Left forelimb (tissue), 1 donor: ENCODE measurements at places on chromosomes 1 and 21.
A peak's percentile ranks its signal among the peaks of the same experiment; 100 is the strongest.

DNA sequence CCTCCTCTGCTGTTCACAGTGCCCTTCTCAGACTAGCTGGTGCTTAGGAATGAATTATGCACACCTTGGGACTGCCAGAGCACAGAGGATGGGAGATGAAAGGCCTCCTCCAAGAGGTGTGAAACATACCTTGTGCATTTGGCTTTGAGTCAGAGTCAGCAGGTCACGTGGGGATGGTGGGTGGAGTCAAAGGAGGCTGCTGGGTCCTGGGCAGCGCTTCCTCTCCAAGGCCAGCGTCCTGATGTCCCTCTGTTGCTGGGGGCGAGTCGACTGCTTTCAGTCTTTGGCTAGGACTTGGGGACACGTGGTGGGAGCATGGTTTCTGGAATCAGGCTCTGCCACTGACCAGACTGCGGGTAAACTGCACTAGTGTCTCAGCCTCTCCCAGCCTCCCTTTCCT lies 91.2 kb downstream of the AJAP1 start:
- DNase-seq, result no peak

DNA sequence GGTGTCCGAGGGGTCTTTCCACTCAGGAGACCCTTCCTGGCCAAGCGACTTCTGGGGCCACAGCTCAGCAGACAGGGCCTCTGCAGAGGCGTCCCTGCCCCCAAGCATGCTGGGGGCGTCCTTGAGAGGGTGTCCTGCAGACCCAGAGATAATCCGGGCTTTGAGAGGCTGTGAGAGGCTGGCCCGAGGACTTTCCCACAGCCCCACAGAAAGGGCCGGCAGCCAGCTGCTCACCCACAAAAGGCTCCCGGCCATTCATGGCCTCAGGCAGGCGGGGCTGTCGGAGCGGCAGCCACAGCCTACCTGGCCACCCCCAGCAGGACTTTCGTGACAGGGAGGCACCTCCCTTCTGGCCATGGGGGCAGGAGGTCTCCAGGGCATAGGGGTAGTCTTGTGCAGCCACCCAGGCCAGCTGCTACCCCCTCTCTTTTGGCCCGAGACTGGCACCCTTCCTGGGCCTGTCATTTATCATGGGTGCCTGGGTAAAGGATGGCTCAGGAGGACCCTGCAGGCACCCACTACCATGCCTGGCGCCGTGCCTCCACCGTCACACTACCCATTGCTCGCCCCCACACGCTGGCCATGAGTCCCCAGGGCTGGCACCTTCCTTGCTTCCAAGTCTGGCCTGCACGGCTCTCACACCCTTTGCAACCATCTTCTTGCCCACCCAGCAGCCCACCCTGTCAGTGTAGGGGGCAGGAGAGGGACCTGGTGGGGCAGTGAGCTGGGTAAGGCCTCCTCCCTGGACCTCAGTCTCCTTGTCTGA lies 11.1 kb upstream of the TNFRSF14 start:
- no peak for DNase-seq

DNA sequence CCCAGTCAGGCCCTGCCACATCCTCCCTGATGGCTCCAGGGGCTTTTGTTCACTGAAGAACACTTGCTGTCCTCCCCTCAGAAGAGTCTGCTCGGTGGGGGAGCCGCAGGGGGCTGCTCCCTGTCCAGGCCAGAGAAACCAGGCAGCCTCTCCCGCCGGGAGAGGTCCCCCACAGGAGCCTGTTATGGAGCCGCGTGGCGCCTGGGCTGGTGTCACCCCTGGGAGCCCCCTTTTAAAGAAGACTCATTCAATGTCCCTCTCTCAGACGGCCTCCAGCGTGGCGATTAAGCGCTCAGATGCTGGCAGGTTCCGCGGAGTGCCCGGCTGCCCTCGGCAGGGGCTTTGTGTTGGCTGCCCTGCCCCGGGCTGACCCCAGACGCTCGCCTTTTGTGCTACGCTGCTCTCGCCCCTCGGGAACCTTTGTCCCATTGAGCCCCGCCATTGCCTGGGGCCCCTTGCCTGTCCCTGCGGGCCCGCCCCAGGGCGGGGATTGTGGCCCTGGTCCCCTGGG lies 43.1 kb downstream of the SKI start:
- no peak for DNase-seq

- peak; percentile 47 for DNase-seq
Observed at GRCh38 chr21:44551340-44551961, at the start of gene KRTAP10-2. KRTAP10-2 (minus strand) TSS chr21:44551505; CDS start chr21:44551458, 47 bp downstream.

GRCh38 chr1:111833334-111833733 lies 77.6 kb downstream of the DDX20 start:
- no peak for DNase-seq

DNA sequence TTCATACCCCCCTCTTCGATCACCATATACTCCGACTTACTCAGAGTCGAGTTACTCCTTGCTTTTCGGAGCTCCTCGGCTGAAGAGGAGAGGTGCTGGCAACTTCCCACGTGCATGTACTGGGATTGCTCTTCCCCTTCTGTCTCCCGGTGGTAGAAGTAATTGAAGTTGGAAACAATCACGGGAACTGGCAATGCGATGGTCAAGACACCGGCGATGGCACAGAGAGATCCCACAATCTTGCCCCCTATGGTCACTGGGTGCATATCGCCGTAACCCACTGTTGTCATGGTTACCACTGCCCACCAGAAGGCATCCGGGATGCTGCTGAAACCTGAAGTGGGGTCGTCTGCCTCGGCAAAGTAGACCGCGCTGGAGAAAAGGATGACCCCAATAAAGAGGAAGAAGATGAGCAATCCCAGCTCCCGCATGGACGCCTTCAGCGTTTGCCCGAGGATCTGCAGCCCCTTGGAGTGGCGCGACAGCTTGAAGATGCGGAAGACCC lies 1.5 kb downstream of the KCNA3 start:
- no peak for DNase-seq

DNA sequence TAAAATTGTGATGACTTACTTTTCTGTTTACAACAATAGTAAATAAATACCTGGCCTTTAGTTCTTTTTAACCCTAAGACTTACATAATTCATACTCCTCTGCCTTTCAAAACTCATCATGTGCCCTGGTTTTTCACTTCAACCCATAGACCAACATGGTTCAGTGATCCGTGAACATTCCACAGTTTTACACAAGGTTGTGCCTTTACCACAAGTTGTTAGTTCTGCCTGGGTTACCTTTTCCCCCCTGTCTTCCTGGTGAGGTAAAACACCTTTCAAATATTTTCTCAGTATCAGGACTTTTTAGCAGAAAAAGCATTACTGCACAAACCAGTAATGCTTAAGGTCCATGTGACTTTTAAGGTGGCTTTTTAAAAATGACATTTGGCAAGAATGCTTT lies 1466.4 kb downstream of the PLA2G4A start:
- no peak for DNase-seq

- DNase-seq, result no peak
Observed at GRCh38 chr1:201020040-201020591, 3.4 kb downstream of the KIF21B start.

GRCh38 chr21:45887120-45887611 lies 94.4 kb upstream of the COL6A1 start:
- no peak for DNase-seq

GRCh38 chr1:221987860-221988520 lies 246.1 kb upstream of the DUSP10 start:
- DNase-seq, result no peak

DNA sequence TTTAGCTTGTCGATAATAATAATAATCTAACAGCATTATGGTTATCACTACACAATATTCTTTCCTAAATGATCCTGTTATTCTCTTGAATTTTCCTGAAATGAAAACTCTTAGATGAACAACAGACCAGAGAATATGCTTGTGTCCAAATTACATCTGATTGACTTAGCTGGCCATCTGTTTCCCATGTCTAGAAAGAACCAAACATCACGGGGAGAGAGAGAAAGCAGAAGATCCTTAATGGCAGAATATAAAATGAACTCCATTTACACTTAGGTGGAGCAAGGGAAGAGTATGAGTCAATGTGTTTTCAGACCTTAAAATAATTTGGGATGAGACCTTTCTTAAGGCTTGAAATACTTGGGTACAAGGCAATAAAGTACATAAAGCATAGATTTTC lies 162.2 kb downstream of the DSCAM start:
- DNase-seq, result no peak

- DNase-seq, result no peak
Observed at GRCh38 chr1:34803770-34804169, 11.0 kb downstream of the GJA4 start.

DNA sequence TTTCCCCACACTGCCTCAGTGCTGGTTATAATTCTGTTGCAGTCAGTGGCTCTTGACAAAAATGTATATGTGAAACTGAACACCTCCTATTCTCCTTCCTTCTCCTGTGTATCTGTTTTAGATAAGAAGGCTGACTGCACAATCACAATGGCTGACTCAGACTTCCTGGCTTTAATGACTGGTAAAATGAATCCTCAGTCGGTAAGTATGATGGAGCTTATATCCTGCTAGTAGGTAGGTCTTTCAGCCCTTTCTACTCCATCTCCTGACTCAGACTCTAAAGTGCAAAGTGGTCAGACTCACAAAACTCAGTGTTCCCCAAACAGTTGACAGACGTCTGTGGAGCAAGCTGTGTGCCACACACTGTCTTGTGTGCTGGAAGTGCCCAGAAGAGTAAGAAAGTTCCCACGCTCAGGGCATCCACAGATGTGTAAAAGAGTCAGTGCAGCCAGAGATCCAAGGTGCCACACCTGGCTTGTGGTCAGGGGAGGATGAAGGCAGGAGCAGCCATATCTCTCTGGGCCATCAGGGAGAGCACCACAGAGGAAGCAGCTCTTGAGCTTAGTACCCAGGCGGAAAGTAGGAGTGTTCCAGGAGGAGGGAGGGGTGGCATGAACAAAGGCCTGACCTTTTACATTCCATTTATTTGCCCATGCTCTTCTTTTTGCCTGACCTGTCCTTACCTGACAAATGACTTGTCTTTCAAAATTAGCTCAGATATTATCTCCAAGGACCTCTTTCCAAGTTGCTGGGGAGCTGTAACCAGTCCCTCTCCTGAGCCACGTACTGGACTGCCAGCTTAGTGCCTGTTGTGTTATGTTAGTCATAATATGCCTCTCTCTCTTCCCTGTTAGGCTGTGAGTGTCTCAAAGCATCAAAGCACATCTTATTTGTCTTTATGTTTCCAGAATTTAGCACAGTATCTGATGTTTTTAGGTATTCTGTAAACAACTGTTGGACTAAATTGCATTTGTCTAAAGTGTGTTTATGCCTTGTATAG lies 14.0 kb upstream of the PODN start:
- DNase-seq, result no peak

- no peak for DNase-seq
Observed at GRCh38 chr21:18449605-18450550, 46.3 kb upstream of the TMPRSS15 start.

GRCh38 chr1:158285756-158286241 lies 3.9 kb upstream of the CD1C start:
- no peak for DNase-seq

- no peak for DNase-seq
Observed at GRCh38 chr1:241842565-241842964, 5.4 kb upstream of the EXO1 start.

DNA sequence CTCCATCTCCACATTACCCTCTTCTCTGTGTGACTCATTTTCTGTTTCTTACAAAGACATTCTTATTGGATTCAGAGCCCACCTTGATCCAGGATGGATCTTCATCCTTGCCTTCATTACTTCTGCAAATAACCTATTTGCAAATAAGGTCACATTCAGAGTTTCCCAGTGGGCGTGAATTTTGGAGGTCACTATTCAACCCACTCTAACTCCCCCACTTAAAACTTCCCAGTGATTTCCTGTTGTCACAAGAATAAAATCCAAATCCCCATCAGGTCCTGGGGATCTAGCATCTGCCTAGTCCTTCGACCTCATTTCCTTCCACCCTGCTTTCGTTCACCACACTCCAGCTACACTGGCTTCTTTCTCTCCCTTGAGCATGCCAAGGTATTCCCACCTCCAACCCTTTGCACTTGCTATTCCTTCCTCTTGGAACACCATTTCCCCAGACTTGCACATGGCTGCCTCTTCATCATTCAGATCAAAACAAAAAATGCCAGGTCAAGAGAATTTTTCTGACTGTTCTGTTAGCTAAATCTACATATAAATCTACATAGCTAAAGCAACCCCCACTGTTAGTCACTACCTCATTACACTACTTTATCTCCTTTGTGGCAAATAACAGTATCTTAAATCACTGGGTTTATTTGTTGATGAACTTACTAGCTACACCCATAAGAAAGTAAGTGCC lies 187.2 kb downstream of the TOMM20 start:
- DNase-seq, result no peak

GRCh38 chr1:167546935-167547334 lies 6.6 kb downstream of the CREG1 start:
- no peak for DNase-seq

DNA sequence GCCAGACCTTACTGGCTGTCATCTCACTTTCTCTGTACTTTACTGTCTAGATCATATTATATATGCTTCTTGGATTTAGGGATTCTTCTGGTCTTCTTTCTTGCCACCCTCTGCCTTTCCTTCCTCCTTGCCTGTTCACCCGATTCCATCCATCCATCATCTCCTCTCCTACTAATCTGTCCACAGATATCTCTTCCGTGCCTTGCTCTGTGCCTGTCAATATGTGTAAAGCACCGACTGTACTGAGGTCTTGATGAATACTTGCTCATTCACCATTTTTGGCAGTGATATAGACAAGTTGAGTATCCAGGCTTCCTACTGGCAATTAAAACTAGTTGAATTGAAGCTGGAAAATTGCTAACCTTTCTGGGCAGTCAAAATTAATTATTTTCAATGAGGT lies 8.1 kb downstream of the FMN2 start:
- DNase-seq, result no peak

GRCh38 chr1:214637722-214638458 lies 34.9 kb downstream of the CENPF start:
- no peak for DNase-seq

DNA sequence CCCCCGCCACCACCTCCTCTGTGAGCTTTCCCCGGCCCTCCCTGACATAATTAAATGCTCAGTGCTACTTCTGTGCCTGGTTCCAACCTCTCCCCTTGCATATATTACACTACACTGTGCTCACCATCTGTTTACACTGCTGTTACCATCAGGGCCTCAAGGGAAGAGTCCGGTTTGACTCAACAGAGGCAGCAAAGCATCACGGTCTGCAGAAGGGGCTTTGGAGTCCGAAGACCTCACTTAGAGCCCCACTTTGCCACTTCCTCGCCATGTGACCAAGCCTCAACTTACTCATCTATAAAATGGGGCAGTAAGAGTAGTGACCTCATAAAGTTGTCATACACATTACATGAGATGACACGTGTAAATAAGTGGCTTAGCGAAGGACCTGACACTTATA lies 27.4 kb downstream of the KCNN3 start:
- no peak for DNase-seq

DNA sequence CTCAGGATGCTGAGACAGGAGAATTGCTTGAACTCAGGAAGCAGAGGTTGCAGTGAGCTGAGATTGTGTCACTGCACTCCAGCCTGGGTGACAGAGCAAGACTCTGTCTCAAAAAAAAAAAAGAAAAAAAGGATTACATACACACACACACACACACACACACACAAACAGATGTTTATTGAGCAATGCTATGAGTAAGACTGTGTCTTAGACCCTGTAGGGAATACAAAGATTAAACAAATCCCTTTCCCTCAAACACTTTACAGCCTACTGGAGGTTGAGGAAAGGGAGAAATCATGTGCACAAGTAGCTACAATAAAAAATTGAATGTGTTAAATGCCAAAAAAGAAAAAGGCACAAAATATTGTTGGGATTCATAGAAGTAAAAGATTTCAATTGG lies 58.1 kb downstream of the RPAP2 start:
- no peak for DNase-seq

- no peak for DNase-seq
Observed at GRCh38 chr1:27519331-27520258, 29.6 kb upstream of the WASF2 start.

GRCh38 chr1:171446386-171446785 lies 38.9 kb upstream of the PRRC2C start:
- no peak for DNase-seq

- no peak for DNase-seq
Observed at GRCh38 chr1:231106347-231106746, 55.5 kb upstream of the TRIM67 start.
